Nucleus accumbens (tissue), 56 donors: ENCODE measurements at places on chromosomes 5 and 9.

GRCh38 chr9:101495810-101496209 is 37.8 kb upstream of the RNF20 start:
- no peak for DNase-seq

DNA sequence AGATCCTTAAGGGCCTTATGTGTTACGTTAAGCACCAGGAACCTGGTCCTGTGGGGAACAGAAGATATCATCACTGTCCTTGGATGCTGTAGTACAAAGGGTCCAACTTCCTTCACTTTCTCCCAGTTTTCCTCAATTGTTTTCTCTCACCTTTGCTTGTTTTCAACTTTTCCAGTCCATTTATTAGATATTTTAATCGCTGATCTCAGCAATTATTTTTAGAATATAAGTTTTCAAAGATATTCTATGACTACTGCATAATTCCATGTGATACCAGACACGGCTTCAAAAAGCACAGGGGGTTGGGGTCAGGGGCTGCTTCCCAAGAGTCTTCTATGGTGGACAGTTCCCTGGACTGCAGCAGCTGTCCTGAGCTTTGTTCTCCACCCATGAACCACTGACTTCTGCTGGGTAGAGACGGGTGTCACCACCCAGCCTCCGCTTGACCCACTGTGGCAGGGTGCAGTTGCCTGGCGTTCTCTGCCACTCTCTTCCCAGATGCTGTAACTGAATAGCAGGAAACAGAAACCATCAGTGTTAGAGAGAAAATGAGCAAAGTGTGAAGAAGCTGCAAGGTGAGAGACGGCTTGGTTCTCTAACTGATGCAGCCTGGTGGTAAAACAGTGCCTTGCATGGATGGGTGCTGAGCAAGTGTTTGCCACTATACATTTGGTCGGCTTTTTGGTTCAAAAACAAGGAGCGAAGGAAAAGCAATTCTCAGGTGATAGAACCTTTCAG is 383.0 kb downstream of the RAB3C start:
- DNase-seq: no peak

- no peak for DNase-seq
Measured at GRCh38 chr9:136520053-136520540, 25.8 kb downstream of the NOTCH1 start.

GRCh38 chr9:77864211-77864889 is 167.3 kb downstream of the GNAQ start:
- no peak for DNase-seq

DNA sequence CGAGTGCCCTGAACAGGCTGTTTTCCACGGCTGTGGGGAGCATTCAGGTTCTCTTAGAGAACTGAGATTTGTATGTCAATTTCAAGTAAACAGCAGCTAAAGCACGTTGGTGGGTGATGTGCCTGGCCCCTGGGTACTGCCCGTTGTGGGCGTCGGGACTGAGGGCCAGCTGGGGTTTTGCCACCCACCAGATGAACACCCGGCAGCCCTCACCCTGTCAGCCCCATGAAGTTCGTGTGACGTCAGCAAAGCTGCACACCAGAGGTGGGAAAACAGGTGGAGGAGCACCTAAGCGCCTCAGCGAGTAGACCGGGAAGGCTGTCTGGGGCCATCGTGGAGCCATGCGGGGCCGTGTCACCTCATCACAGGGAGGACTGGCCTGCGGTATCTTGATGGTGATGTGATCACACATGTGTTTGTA is 9.2 kb downstream of the CEP72 start:
- no peak for DNase-seq

GRCh38 chr9:5566054-5566618 is 55.8 kb downstream of the PDCD1LG2 start:
- no peak for DNase-seq

- DNase-seq: peak; percentile 12
Measured at GRCh38 chr5:135012951-135013391, 21.1 kb downstream of the PITX1 start.

GRCh38 chr9:76709020-76709419 is 55.2 kb upstream of the PCA3 start:
- no peak for DNase-seq

DNA sequence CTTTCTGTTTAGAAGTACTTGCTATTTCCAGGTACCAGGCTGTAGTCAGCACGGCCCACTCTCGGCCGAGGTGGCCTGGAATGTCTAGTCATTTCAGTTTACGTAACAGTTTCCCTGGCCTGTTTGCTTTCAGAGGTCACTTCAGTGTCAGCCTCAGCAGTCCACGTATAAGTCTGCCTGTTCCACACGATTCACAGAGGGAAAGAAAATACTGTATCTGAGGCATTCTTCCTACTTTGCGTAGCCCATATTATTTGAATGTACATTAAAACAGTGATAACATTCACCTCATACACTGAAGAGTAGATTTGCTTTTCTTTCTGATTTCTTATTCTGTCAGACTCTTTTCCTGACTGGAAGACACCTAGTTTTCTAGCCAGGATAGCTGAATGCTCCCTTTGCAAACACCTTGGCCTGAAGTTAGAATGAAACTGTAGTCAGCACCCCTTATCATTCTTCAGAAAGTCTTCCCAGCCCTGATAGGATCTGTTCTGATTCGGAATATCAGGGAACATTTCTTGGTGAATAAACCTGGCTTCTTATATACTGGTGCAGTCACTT is 140.9 kb downstream of the AOPEP start:
- DNase-seq: no peak

DNA sequence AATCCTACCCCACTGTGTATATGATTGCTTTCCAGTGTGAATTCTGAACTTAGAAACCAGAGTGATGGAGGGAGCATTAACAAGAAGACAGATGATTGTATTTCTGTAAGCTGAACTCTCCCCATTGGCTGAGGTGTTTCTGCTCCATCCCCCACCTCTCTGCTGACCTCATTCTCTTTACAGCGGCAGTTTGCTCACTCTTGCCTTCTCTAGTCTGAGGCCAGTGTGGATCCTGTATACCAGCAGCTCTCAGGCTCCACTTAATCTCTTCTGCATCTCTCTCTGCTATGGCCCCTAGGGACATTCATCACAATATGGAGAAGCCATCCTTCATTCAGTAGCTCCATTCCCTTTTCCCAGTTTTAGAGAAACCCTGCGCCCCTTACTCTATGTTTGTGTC is 358.8 kb downstream of the MAN2A1 start:
- no peak for DNase-seq
